ENCODE measurements at places on chromosomes 3 and 15.

- DNase-seq: peak; percentile 82
Observed at GRCh38 chr15:77418391-77418965, 1.4 kb downstream of the PEAK1 start.

GRCh38 chr3:89957451-89957850, 850.0 kb downstream of the EPHA3 start:
- peak; percentile 60 for DNase-seq

DNA sequence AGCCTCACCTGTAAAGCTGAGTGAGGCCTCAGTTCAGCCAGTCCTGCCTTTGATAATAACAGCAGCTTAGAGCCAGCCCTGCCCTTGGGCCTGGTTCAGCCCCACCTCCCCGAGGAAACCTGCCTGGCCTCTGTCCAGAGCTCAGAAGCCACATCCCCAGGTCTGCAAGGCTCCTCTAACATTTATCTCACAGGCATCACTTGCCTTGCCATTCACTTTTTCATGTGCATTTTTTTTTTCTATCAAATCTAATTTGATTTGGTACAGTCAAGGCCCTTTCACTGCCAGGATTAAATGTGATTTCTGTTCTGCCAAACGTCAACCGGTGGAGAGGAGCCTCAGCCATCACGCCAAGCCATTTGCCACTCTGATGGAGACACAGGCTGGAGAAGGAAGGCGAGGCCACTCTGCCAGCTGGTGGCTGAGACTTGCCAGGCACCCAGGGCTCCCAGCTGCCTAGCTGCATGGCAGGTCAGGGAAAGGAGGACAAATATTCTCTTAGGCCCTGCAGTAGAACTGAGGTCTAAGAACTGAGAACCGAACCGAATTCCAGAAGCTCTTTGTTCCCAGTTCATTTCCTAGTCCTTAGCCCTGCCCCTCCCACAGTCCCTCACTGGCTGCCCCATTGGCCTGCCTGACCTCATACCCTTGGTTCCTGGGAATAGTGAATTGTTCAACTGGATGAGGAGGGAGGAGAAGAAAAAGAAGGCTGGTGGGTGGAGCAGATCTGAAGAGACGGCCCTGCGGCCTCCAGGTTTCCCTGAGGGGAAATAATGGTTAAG, 76.4 kb downstream of the SPSB4 start:
- DNase-seq: no peak

DNA sequence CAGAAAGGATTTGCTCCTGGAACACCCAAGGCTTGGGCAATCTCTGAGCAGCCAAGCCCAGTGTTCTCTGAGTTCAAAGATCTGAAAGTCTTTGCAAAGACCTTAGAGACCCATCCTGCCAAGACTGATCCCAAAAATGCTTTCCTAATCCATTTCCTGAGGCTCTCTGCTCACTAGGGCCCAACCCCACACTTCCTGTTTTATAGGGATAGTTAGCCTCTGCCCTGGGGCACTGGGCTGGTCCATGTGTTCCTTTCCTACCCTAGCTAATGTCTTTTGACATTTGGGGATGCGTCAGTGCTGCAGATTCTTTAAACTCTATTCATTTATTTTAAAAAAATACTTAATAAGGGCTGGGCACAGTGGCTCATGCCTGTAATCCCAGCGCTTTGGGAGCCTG, 372.7 kb downstream of the ROBO2 start:
- no peak for DNase-seq

- DNase-seq: no peak
Observed at GRCh38 chr15:60493166-60493565, 14.2 kb upstream of the ICE2 start.

DNA sequence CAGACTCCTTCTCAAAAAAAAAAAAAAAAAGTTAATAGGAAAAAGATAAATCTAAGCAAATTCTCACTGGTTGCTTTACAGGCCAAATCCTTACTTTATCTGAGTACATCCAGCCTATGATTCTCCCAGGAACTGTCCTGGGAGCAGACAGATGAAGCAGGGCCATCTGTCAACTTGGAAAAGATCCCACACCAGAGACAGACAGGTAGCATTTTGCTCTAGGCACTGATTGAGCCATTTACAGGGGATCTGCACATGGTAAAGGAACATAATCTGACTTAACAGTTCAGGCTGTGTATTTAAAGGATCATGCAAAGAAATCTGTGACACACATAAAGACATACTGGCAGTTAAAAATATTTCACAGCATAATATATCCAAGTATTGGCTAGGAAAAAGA, 1006.5 kb downstream of the TBL1XR1 start:
- no peak for DNase-seq
